ENCODE measurements at places on chromosomes 7 and 10. TPM values are rescaled to one million over a fixed set of nuclear protein-coding genes. Genes with fewer than 3 reads are reported as not detected.

DNA sequence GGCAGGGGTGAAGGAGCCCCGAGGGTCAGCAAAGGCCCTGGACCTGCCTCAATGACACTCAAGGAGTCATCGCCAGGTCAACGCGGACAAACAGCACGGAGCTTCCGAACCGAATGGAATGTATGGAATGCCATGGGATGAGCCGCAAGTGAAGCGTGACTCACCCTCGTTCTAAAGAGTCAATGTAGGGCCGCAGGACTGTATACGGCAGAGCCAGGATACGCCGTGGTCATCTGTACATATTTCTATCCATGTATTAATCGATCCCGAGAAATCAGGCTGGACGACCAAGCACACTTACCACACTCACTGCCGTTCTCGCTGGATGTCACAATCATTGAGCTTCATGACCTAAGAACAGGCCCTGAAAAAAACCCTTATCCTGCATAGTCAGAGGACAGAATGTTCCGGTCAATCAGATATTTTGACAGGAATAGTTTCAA is 4.3 kb downstream of the SNX8 start:
- DNase-seq = no peak

GRCh38 chr7:130221746-130222145 is 14.1 kb downstream of the SSMEM1 start:
- DNase-seq = no peak

- DNase-seq = no peak
Observed at GRCh38 chr10:88931548-88931947, 21.0 kb downstream of the ACTA2 start.

DNA sequence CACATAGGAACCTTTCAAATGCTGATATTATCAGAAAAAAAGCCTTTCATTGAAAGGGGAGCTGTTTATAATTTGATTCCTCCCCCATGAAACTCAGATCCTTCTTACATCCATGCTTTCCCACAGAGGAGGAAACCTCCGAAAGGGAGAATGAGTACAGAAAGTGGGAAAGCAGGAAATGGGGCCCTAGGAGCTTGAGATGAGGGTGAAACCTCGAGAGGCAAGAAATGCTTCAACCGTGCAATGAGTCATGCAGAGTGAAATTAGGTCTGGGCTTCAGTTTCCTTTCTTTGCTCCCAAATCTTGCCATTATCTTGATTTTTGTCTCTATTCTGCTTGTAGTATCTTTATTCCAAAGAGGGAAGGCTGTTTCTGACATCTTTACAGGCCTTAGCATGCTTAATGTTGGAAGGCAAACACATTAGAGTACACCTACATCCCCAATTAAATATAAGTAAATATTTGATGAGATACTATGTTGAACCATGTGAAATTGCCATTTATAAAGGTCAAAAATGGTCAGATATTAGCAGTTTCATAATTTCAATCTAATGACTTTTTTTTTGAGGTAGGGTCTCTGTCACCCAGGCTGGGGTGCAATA is 79.1 kb downstream of the NAMPT start:
- DNase-seq = no peak

DNA sequence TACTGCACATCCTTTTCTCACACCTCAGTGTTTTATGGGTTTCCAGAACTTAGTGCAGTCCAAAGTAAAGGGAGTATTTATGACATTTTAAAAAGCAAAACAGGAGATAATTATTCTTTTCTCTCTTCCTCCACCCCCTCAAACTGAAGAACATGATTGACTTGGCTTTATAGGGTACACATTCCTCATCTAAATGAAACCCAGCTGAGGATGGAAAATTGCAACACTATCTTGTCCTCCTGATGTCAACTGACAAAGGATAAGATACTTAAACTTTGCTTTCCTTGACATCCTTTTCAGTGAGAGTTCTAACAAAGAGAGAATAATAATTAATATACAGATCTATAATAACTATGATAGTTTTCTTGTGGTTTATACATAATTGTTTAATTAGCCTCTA is 299.1 kb downstream of the BBS9 start:
- DNase-seq = no peak

DNA sequence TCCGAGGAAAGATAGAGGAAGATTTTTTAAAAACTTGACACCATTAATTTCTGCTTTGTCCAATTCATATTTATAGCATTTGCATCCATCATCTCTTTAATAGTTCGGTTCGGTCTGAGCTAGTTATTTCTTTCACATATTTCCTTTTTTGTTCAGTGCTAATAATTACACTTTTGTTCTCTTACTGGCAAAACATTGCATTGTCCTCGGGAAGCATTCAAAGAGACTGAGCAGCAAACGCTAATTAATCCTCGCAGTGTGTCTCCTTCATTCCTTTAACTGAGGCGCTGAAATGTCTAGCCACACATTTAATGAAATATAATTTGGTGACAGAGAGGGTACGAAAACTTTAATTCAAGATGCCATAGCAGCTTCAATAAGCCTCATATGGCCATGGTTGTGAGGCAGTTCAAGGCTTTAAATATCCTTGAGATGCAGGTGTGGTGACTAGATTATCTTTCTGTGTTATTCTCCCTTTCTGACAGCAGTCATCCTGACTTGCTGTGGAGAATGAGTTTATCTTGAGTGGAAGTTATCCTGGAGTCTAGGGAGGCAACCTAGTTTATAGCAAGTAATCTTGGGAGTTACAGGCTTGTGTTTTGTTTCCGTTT is 431.4 kb downstream of the SDK1 start:
- no peak for DNase-seq

DNA sequence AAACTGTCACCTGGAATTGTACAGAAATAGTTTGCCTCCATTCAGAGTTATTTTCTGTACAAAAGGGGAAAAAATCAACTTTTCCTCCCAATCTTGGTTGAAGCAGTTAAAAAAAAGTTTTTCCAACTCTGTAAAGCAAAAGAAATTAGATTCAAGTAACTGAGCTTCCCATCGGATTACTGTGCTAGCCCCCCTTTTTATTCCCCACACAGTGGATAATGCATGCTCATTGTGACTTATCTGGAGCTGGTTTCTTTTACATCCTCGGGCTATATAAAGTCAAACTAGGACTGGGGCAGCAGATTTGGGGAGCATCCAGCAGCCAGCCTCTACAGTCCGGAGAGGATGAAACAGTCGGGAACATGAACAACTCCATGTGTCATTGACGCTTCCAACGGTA is at the start of gene TECTB:
Gene TECTB, plus strand, starts transcription at position 301 of the 400 bp plus-strand sequence. CDS start 335 bp downstream, outside the sequence.
- DNase-seq = no peak

- no peak for DNase-seq
Observed at GRCh38 chr7:146176860-146177259, 60.3 kb downstream of the CNTNAP2 start.

- no peak for DNase-seq
Observed at GRCh38 chr7:144991041-144991440, 155.2 kb upstream of the TPK1 start.

GRCh38 chr7:23356726-23357125 is 57.6 kb downstream of the MALSU1 start:
- DNase-seq = no peak

GRCh38 chr7:25456467-25457171 is 228.3 kb upstream of the NPVF start:
- no peak for DNase-seq

DNA sequence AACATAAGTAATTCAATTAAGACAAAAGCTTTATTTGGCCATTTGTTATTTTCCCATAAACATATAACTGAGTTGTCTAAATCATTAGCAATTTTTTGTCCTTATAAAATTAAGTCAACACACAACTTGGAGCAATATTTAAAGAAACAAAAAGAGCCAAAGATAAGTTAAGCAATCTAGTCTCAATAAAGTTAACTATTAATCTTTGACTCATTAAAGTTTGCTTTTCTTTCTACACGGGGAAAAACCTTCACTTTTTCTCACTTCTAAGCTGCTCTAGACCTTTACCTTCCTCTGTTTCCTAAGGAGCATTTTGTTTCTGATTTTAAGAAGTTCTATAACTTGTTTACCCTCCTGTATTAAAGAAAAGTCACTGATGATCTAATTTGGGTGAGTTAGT is 867.1 kb upstream of the PHF14 start:
- DNase-seq = no peak

DNA sequence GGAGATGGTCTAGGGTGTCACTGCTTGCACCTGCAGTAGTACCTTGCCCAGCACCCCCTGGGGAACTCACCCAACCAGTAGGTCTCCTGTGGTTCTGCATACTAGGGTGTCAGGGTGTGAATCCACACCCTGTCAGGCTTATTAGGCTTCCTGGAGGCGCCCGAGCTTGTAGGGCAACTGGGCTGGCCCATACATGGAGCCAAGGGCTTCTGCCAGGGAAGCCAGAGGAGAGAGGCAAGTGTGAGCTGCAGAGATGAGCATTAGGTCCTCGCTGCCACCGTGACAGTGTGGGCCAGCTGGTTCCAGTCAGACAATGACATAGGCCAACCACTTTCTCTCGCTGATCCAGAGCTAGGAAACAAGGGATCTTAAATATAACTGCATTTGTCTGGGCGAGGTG is 11.2 kb downstream of the MXI1 start:
- DNase-seq = no peak

DNA sequence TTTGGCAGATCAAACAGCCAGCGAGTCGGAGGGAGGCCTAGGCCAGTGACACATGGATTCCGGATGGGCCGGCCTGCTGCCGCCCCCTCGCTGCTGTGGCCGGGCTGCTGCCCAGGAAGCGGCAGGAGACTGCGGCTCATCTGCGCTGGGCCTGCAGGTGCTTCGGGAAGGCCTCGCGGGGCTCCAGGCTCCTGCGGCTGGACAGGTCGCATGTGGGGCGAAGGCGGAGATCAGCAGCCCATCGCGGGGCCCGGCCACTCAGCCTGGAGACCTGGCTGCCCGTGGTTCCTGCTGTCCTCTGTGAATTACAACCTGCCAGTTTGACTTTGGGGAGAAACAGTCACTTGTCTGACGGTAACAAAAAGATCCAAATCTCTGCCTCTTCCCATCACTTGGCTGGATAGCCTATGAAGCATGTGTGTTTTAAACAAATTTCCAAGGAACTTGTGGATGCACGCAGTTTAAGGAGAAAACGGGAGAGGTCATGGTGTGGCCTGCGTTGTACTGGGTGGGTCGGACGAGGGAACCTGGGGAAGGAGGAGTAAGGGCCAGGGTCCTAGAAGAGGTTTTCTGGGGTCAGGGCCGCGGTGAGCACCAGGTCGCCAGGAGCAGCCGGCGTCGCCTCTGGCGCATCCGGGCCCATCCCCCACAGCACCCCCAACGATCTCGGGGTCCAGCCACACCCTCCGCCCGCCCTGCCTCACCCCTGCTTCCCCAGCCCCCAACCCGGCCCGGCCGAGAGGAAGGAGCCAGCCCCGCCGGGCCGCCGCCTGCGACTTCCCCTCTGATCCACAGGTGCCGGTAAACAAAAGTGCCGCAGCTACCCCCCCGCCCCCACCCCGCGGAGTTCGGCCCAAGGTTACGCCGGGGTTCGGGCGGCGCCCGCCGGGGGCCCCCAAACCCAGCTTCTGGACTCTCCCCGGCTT is 1.6 kb downstream of the SPOCK2 start:
- no peak for DNase-seq

DNA sequence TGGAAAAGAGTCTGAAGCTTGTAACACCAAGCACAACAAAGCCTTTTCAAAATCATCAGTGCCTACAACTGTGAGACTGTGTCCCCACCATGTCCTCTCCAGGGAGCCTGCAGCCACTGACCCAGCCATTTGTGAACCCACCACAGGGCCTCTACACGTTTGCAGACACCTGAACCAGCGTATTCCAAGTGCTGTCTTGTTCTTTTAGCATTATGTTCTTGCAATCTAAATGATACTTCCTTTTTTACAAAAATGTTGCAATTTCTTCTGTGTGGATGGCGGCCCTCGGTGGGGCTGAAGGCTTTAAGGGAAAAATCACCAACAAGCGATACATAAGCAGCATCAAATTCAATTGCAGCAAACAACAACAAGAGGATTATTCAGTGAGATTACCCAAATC is 403.2 kb upstream of the MGMT start:
- DNase-seq = no peak

DNA sequence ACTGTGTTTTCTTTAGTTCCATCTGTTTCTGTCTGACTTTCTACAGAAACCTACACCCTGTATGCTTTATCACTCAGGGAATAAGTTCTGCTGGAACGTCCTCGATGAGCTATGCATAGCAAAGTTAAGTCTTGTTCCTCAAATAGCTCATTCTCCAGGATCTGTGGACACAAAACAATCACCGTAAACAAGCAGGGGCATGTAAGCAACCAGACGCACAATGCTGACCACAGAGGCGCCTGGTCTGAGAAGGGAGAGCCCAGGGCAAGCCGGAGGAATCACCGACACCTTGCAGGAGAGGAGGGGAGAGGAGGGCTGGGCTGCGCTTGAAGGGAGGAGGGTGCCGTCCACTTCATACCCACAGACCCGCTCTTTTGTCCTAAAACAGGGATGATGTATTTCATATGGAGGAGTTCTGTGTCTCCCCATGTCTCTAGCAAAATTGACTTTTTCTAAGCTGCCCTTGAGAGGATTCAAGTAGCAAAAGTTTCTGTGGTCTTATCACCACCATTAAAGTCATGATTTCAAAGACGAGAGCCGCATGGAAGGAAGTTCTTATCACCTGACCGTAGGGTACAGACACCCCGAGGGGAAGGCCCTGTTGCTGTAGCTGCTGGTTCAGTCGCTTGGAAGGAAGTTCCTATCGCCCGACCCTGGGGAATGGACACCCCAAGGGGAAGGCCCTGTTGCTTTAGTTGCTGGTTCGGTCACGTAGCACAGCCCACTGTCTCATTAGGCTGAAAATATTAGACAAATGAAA is 14.3 kb downstream of the CALML3 start:
- no peak for DNase-seq

DNA sequence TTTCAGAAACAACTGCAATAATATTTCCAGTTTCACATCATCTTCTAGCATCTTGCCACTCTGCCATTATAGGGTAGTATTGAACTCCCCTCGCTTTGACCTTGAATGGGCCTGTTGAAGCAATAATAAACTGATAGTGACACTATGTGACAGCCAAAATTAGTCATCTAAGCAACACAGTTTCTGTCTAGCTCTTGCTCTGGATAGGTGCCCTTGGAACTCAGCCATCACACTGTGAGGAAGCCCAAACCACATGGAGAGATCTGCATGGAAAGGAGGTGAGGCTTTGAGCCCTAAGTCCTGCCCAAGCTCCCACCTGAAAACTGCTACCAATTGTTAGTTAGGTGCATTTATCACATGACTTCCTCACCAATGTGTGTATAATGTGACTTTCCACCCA is 18.1 kb upstream of the KCND2 start:
- no peak for DNase-seq

The EPHB6 gene
- total RNA-seq = 12.3 TPM

The ZKSCAN1 gene
- 133 TPM for total RNA-seq

The DDC gene
- total RNA-seq = 1.0 TPM

The PNLIP gene
- not detected for total RNA-seq

The RNF32 gene
- 1.4 TPM for total RNA-seq

The IGF2BP3 gene
- total RNA-seq = 117 TPM

Data from neural crest cell (in vitro differentiated cells).